ENCODE measurements at places on chromosomes 11 and 22. TPM values are rescaled to one million over a fixed set of nuclear protein-coding genes. Genes with fewer than 3 reads are reported as not detected.

- DNase-seq, result no peak
Measured at GRCh38 chr22:26648011-26648497, 9.3 kb upstream of the MIAT start.

The MAPK12 gene
- 54.2 TPM for total RNA-seq

GRCh38 chr22:48096411-48096810, 1334.0 kb downstream of the TBC1D22A start:
- no peak for DNase-seq

GRCh38 chr11:103325686-103326069, 216.5 kb downstream of the DYNC2H1 start:
- DNase-seq, result no peak

DNA sequence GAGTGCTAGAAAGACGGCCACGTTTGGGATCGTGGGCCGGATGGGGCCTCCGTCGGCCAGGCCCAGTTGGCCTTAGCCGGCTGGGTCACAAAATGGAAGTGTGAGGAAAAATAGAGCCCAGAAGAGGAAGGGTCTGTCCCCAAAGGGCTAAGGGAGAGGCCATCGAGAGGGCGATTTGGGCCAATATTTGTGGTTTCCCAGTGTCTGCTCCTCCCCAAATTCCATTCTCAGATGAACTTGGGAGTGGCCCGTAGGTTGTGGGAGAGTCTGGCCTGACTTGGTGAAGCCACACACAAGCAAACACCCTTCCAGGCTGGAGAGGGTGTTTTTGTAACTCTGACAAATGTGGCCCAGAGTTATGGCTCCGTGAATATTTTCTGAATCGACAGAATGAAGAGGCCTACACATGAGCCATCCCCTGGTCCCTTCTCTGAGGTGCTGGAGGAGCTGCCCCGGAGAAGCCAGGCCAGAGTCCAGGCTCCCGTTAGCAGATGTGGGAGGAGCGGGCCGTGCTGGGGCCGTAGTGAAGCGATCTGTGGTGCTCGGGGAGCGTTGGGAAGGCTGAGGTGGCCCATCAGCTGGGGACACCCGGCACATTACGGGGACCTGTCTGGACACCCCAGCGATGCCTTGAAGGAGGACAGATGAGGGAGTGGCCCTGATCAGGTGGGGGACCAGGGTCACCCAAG, 73.5 kb upstream of the PPARA start:
- DNase-seq, result no peak

The CD3G gene
- total RNA-seq, result not detected

DNA sequence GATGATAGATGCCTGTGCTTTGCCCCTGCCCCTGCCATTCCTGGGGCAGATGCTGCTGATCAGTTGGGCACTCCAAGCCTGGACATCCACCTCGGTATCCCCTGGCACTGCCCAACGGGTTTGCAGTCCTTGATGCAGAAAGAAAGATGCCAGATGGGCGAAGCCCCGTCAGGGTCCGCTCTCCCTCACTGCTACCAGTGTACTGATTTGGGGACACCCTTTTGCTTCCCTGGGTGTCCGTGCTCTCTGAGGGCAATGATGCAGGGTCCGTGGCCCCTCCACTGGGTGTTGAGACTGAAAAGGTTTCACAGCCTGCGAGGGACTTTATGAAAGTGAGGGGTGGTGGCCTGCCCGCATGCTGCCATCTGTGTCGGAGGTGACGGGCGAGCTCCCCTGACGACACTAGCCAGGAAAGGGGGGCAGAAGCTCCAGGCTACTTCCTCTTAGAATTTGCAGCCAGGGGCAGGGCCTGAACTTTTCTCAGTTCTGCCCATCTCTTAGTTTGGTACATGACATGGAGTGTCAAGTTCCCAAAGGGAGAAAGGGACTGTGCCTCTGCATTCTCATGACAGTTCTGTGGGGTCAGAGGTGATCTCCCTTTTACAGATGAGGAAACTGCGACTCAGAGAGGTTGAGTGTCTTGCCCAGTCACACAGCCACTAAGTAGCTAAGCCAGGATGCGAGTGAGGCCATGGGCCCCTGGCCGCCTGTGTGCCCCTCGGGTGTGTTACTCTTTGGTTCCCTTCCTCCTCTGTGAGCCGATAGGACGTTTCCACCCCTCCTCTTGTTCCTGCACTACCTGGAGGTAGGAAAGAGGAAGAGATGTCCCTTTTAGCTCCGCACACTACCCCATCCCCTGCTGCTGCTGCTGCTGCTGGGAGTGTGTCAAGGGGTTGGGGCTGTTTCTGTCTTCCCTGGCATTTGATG, 96.6 kb downstream of the BCR start:
- no peak for DNase-seq

GRCh38 chr11:27839226-27839913, 139.1 kb upstream of the BDNF start:
- no peak for DNase-seq

- DNase-seq, result no peak
Measured at GRCh38 chr11:87466223-87466622, 428.5 kb downstream of the TMEM135 start.

The OR51I1 gene
- total RNA-seq, result not detected

- no peak for DNase-seq
Measured at GRCh38 chr11:46947399-46948077, 11.0 kb downstream of the CSTPP1 start.

DNA sequence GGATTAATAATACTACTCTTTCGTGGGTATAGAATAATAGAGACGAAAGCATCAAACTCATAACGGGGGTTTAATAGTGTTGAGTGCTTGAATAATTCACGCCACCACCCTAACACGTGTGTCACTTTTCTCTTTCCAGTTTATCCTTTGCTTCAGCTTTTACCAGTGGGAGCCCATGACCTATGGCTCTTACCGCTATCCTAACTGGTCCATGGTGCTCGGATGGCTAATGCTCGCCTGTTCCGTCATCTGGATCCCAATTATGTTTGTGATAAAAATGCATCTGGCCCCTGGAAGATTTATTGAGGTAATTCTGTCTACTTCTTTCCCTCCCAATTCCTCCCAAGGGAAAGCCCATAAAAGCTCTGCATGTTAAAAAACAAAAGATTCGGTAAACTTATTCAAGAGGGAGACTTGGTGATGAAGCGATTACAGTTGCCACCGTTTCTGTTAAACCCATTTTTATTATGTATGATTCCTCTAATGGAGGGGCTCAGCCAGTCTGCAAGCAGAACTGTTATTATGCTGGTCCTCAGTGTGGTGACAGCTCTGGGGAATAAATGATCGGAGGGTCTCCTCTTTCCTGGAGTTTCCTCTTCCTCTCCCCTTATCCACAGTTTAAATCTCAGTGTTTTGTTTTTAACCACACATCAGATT, 17.1 kb upstream of the NELL1 start:
- DNase-seq, result no peak

The ME3 gene
- 53.4 TPM for total RNA-seq

DNA sequence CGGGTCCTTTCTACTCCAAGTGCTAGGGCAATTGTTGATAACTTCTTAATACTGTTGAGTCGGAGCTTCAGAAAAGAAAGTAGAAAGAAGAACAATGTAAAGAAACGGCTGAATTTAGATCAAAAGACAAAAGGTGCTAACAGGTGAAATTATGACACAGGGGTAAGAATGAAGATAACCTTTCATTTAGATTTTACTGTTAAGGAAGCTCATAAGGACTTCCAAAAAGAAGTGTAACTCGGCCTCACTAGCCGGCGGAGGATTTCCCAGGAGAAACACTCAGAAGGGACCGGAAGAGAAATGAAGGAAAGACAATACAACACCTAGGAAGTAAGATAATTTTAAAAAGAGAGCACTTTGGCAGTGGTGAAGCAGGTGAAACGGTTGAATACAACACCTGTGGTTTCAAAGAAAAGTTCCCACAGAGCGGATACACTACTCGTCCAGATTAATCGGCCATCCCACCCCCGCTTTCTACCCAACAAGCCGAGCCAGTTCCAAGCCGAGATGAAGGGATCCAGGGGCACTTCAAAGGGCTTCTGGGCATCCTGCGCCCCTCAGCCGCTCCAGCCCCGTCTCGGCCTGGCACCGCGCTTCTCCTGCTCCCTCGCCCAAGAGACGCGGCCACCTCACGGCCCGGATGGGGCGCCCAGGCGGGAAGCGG, 737 bp downstream of the PPP2R1B start:
- no peak for DNase-seq
